ENCODE measurements at places on chromosomes 7 and 10.
A peak's percentile ranks its signal among the peaks of the same experiment; 100 is the strongest.

DNA sequence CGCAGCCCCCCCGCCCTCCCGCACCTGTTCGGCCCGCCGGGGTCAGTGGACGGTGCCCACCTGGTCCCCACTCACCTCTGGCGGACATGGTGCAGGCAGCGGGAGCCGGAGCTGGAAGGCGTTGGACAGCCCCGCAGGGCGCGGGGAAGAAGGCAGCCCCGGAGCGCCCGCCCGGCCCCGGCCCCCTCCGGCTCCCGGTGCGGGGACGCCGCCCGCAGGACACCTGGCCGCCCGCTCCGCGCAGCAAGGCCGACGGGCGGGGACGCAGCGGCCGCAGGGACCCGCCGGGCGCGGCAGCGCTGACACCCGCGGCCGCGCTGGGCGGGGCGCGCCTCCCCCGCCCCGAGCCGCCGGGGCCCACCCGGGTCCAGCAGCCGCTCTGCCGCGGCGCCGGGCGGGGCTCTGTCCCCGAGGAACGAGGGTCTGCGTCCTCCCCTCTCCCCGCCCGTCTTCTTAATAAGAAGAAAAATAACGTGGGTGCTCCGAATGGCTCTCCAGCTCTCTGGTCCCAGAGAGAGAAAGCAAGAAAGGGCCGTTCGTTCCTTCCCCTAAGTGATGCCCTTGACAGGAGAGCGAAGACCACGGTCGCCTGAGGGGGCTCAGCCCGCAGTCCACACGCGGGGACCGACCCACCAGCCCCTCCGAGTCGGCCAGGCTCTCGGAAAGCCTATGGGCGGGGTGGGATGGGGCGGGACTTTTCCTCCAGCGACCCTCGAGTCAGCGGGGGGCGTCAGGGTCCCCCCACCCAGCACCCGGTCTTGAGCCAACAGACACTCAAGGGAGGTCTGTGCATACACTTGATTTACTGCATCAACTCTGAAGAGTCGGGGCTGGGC lies 53.4 kb upstream of the FHIP2A start:
- no peak for DNase-seq

- DNase-seq: no peak
Observed at GRCh38 chr7:25389489-25390106, 161.3 kb upstream of the NPVF start.

DNA sequence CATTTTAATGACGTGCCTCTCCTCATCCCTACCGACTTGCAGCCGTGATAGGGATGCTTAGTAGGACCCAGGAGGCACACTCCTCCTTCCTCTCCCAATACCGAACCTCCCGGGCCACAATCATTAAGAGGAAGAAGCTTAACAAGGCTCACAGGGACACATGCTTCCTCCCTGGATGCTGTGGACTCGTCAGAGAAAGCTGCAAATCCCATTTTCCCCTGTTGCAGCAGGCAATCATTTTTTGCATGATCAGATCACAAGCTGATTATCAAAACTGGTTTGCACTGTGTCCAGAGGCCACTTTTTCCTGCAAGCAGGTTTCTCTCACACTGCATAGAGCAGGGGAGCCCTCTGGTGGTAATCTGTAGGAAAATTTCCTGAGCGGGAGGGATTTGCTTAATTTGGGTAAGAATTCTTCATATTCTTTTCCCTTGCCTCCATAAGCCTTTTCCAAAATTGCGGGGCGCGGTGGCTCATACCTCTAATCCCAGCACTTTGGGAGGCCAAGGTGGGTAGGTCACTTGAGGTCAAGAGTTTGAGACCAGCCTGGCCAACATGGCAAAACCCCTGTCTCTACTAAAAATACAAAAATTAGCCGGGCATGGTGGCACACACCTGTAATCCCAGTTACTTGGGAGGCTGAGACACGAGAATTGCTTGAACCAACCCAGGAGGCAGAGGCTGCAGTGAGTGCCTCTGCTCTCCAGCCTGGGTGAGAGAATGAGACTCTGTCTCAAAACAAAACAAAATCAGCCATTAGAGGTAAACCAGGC lies 16.1 kb upstream of the LAMB4 start:
- peak; percentile 73 for DNase-seq

GRCh38 chr7:131108212-131108940 lies 219.3 kb upstream of the MKLN1 start:
- no peak for DNase-seq

GRCh38 chr7:1225441-1226185 lies 7.1 kb upstream of the UNCX start:
- DNase-seq: no peak

DNA sequence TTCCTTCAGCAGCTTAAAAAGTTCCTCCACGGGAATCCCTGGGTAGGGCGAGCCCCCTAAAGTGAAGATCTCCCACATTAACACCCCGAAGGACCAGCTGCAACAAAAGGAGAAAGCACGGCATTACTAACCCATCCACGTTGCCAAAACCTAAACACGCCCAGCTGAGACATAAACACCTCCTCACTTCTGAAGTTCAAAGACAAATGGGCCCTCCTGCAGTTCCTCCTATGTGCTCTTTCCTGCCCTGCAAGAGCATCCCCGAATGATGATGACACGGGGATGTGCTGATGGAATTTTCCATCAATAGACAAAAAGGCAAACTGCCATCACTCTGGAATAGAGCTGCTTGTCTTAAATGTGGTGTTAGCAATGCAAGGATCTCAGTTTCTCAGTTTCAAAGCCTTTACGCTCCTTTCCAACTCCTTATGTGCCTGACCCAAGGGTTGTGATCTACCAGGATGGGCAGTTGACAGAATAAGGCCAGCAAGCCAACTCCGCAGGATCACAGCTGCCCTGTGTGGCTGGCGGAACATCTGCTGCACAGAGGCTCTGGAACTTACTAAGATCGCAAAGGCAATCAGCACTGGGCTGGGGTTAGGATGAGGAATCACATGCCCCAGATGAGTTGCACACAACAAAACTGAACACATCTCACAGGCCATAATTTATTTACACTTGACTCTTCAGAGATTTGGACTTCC lies 112.7 kb downstream of the FGFR2 start:
- no peak for DNase-seq

DNA sequence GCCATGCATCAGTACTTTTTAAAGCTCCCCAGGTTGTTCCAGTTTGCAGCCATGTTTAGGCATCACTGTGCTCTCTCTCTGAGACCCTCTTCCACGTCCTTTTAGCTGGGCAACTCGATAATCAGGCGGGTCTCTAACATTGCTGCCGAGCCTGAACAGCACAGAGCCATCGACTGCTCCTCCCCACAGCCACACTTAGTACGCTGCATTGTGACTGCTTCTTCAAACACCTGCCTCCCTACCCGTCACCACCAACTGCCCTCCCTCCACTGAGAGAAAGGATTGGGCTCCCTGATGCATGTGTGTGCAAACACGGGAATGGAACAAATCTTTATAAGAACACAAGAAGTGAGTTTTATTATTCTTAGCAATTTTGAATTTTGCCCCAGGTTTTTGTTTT lies 11.4 kb upstream of the TACR2 start:
- DNase-seq: no peak

GRCh38 chr7:42834676-42835075 lies 77.2 kb downstream of the C7orf25 start:
- DNase-seq: no peak

GRCh38 chr7:17732083-17732482 lies 208.2 kb downstream of the SNX13 start:
- no peak for DNase-seq

DNA sequence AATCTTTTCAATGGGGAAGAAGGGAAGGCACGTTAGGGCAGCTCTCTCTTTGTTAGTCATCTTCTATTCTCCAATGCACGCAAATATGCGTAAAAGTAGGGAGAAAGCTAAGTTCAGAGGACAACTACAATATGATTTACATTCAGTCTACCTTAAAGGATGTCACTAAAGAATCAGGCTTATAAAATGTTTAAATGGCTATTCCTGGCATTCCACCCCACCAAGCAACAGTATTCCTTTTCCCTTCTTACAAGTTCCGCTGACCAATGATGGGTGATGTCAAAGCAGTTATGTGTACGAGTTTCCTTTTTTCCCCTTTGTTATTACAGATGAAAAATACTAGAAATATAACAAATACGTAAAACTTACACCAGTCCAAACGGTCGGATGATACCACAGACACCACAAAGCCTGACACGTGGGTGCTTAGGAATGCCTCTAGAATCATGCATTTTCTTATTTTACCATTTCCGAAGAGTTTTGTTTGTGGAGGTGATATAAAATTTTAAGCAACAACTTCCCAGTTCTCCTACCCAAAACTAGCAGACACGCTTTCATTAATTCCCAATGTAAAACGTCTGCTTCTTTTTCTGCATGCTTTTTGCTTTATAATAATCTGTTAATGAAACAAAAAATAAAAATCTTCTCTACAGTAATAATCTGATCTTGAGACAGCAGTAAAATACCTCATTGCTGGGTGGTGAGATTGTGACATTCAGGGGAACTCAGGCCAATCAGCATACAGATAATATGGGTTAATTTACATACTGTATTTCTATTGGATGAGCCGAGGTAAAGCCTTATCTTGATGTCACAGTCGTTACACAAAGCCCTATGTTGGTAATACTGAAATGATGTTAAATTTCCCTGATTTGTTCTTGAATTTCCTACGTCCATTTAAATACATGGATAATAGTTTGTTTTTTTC lies 708 bp upstream of the GPR85 start:
- no peak for DNase-seq

- no peak for DNase-seq
Observed at GRCh38 chr10:111481261-111481826, 404.5 kb downstream of the ADRA2A start.

DNA sequence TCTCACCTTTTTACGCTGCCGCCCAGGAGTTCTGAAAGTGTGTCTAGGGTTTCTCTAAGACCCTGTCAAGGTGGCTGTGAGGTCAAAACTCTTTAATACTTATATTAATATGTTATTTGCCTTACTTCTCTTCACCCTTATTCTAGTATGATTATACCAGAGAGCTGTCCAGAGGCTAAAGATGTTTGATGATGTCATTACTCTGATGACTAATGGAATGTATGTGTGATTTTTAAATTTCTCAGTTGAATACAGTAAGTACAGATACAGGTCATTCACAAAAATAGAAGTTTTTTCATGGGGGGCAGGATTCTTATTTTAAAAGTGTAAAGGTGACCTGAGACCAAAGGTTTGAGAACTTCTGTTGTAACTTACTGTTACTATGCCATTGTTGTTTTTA lies 150.6 kb upstream of the FOXP2 start:
- DNase-seq: no peak

- no peak for DNase-seq
Observed at GRCh38 chr7:63953181-63953580, 45.5 kb upstream of the ZNF722 start.

- peak; percentile 42 for DNase-seq
Observed at GRCh38 chr10:131772441-131772840, 128.4 kb upstream of the PPP2R2D start.

DNA sequence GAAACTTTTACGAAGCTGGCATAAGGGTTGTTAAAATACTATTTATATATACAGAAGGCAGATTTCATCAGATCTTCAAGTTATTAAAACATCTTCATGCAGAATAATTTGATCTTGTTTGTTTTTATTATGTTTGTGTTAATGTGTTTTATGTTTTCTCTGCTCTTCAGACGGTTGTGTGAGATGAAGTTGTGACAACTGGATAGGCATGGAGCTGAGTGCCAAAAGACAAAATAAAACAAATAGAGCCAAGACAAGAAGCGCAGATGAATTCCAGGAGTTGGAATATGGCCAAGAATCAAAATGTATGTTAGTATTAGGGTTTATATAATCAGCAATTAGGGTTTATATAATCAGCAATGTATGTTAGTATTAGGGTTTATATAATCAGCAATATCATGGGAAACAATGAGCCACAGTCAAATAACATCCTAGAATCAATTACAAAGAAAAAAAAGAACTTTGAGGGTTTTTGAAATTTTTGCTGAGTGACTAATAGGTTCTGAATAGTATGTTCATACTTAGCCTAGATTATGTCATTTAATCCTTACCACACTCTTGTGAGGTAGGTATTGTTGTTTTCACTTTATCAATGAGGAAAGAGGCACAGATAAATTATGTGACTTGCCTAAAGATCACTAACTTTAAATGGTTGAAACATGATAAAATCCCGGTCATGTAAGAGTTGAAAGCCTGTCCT lies 488.0 kb upstream of the STEAP1 start:
- no peak for DNase-seq

DNA sequence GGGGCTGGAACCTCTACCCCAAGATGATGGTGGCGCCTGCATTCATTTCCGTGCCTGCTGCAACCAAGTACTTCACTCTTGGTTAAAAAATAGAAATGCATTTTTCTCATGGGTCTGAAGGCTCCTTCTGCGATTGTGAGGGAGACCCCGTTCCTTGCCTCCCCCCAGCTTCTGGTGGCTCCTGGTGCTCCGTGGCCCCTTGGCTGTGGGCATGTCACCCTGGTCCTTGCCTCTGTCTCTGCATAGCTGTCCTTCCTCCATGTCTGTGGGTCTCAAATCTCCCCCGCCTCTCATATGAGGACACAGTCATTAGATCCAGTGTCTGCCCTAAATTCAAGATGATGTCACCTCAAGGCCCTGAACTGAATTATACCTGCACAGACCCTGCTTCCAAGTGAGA lies 317.9 kb downstream of the TCERG1L start:
- no peak for DNase-seq

DNA sequence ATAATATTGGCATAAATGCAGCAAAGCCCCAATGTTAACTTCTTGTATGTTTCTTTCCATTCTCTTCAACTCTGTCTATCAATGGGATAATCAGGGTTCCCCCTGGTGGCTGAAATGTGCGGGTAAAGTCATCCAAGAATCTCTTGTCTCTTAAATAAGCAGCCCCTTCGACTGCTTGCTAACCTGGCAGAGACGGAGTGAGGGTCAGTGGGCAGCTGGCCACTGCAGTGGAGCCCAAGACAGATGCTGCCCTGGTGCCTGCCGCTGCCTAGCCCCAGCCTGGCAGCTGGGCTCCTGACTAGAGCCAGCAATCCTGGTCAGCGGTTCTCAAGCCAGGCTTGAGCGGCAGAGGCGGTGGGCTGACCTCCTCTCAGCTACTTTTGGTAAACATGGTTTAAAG lies 248.9 kb downstream of the COBL start:
- DNase-seq: peak; percentile 77

GRCh38 chr10:77251297-77252013 lies 386.2 kb downstream of the KCNMA1 start:
- DNase-seq: no peak

- DNase-seq: no peak
Observed at GRCh38 chr7:50387351-50387750, 62.8 kb downstream of the FIGNL1 start.

GRCh38 chr10:51640120-51640819 lies 59.1 kb downstream of the CSTF2T start:
- DNase-seq: no peak

DNA sequence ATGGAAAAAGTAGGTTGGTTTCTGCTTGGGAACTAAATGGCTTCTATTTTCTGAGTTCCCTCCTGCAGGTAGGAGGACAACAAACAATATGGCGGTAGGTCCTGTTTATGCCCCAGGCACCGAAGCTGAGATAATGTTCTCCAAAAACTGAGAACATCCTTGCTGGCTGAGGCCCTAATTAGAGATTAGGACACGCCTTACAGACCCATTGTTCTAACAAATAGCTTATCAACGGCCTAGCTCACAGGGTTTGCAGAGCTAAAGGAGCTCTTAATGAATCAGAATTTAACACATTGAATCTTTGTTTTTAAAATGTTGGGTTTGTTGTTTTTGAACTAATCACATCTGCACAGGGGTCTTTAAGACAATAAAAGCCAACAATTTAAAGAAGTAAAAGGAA lies 37.0 kb downstream of the HTR5A start:
- DNase-seq: no peak

GRCh38 chr10:23280419-23281043 lies 64.1 kb downstream of the C10orf67 start:
- DNase-seq: no peak

- peak; percentile 77 for DNase-seq
Observed at GRCh38 chr7:99393355-99394187, 14.8 kb downstream of the PDAP1 start.

- DNase-seq: no peak
Observed at GRCh38 chr7:77791336-77791735, 6.9 kb downstream of the TMEM60 start.

All from sciatic nerve (tissue), 2 donors.